Stimulated activated CD4-positive, alpha-beta T cell treated with anti-CD3 and anti-CD28 coated beads, Interleukin-15, amount 100 ng/mL, for 1 hour (primary cell): ENCODE measurements at places on chromosomes 7 and 10.

DNA sequence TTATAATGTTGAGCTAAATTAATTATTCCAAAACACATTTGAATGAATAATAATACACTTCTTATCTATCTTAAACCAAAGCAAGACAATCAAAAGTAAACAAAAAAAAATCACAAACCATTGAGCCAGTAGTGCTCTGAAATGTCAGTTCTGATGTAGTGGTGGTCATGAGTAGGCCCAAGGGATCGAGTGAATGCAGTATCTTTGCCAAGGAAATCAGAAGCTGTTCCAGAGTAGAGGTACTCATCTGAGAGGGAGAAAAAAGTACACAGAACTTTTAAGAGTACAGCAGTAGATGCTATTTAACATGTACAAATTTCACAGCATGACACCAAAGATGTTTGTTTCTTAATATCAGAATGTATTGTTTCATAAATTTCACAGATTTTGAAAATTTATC, 121.5 kb downstream of the SEMA3D start:
- no peak for DNase-seq

DNA sequence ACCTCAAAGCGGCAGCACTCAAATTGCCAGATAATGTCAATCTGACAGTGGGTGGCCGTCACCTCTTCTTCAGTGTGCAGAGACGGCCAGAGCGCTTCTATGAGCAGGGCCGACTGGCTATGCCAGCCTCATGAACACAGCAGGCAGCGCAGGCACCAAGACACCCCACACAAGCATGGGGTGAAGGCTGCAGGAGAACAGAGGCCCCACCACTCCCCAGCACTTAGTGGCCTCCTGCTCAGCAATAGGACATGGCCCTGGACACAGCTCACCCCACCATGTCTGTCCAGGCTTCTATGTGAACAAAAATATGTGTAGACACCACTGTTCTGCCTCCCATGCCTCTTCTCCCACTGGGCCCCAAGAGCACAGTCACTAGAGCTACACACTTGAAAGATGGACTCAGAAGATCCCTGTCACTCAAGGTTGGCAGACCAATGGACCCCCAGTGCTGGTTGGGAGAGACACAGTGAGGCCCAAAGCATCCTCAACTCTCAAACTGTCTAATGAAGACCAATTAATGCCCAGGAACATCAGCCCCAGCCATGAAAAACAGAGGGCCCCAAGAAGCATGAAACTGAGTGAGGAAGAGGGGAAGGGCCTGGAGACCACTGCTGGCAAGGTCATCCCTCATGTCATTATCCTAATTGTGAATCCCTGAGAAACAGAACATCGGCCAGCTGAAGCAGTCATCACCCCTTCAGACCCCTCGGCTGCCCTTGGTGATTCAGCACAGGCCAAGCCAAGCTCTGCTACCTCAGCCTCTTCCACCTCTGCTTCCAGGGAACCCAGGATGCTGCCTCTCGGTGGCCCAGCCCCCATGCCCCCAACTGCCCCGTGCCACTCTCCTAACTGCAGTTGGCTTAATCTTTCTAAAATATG, 77.7 kb downstream of the GRID1 start:
- DNase-seq: no peak

DNA sequence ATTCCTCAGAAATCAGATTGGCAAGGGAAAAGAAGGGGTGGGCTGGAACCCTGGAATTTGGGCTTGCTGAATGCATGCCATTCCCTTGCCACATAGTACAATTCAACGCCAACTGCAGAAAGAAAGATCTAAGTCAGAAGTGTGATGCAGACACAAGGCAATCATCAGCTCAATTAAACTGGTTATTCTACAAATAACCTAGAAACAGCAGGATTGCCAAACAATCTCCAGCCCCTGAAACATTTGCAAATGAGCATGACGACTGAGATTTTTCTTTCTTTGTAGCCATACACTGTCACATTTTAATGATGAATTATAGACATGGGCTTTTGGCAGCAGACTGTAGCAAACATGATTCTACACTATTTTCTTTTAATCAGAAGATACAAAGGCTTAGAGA, 16.5 kb upstream of the CREB5 start:
- DNase-seq: no peak

DNA sequence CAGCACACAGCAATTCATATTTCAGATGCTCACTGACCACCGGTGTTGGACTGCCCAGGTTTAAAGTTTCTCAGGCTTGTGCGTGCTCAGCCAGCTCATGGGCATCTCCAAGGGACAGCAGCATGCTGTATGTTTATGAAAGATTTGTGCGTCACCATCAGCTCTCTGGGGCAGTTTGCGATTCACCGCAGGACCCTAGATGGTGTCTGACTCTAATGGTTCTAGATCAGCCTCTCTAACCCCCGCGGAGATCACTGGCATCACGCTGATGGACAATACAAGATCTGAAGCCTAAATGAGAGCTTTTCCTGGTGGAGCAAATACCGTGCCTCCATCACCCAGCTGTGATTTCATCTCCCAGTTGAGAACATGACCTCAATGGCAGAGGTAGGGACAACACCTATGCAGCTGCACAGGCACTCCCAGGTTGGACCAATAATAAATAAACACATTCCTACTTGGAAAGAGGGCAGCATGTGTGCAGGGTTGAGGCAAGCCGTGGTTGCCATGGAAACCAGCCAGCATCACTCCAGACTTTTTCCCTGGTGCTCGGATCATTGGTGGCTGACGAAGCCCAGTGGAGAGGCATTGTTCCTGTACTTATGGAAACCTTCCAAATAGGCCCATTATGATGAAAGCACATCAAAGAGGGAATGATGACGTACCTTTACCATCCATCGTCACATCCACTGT, 253.6 kb downstream of the KCNMA1 start:
- DNase-seq: no peak

DNA sequence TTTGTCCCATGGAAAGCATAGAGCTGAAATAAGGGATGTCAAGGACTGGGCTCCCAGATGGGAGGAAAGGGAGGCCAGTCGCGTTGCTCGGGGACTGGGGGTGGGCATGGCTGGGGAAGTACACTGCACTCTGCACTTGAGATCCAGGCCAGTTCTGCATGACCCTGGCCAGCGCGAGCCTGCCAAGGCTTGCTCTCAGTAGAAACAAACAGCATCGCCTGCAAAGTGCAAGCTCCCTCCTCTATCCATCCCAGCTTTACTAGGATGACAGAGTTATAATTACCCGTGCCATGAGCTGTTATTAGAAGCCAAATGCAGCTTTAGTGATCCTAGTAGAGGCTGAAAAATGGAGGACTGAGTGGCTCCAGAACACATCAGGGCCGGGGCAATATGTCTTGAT, 43.9 kb upstream of the PDCD4 start:
- no peak for DNase-seq
